ENCODE measurements at places on chromosomes 1 and 21.
A peak's percentile ranks its signal among the peaks of the same experiment; 100 is the strongest.

- no peak for DNase-seq
These were observed 17.9 kb upstream of the PLEKHG5 start for GRCh38 chr1:6509220-6509918.

DNA sequence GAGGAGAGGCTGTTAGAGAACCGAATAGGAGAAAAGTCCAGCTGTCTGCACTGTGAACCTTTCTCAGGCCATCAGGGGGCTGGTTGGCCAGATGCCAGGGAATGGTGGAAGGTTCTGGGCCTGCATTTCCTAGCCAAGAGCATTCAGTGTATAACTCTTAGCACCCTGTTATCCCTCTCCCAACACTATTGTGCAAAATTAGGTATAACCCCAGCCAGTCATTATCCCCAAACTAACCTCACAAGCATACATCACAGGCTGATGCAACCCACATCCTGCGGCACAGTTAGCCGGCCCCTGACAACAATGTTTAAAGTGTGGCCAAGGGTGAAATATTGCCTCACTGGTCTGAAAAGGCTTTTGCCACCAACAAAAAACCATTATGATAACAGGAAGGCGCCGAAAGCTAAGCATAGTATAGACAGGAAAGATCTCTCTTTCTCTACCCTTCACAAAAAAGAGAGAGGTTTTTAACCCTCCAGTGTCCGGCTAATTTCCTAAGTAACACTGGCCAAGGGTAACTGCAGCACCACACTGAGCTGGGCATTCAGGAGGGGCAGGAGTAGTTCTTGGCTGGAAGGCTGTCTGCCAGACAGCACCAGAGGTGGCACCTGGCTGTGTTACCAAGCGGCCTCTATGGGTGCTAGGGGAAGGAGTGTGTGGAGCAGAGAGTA is 77.3 kb upstream of the BCAR3 start:
- peak; percentile 2 for DNase-seq

- no peak for DNase-seq
These were observed 426.5 kb upstream of the CAMK1G start for GRCh38 chr1:209156991-209157390.

- DNase-seq: no peak
These were observed 7.4 kb downstream of the SLC26A9 start for GRCh38 chr1:205935869-205936268.

GRCh38 chr1:62301726-62302390 is 17.4 kb downstream of the KANK4 start:
- DNase-seq: no peak

DNA sequence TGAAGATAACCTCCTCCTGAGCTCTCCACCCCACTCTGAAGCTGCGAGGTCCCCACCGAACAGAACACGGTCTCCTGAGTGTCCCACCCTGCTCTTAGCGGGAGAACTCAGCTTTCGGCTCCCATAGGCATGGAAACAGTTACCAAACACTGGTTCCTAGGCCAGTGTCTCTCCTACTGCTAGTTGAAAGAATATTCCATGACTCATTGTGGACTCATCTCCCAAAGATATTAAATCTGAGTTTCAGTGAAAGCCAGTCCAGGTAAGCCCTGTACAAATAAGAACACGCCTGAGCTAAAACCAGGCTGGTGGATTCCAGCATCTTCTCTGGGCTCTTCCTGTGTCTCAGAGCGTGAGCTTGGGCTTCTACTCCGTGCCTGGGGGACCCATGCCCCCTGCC is 107.5 kb upstream of the CLDN14 start:
- no peak for DNase-seq

All from CD14-positive monocyte (primary cell).